ENCODE measurements at places on chromosomes 4 and X. TPM values are rescaled to one million over a fixed set of nuclear protein-coding genes. Genes with fewer than 3 reads are reported as not detected.

RNF150 gene
- total RNA-seq = 0.02 TPM

UGT2B7 gene
- not detected for total RNA-seq

FMR1 gene
- 36.5 TPM for total RNA-seq

NXT2 gene
- 13.4 TPM for total RNA-seq

SLITRK2 gene
- not detected for total RNA-seq

DGAT2L6 gene
- not detected for total RNA-seq

DNA sequence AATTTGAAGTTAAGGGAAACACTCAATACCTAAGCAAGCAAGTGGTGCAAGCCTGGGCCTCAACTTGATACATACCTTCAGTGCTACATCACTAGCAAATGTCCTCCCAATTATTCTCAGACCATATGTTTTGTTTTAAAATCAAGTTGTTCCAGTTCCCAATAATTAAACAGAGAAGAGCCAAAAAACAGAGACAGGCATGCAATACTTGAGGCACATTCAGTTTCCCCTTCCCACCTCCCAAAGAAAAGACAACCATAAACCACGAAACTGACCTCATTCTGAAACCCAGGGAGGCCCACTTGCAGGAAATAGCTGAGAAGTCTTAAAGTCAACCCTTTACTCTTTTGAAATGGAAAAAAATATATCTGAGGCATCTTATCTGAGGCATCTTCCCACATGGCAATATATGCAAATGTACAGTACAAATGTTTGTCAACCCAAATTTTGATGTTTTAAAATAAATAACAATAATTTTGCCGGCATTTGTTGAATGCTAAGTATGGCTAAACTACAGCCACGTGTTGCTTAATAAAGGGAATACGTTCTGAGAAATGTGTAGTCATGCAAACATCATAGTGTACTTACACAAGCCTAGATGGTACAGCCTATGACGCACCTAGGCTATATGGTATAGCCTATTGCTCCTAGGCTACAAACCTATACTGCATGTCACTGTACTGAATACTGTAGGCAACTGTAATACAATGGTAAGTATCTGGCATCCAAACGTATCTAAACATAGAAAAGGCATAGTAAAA, 147.5 kb downstream of the TSPAN5 start:
- DNase-seq = peak; percentile 45

- peak; percentile 67 for DNase-seq
Measured at GRCh38 chr4:972651-973424, 531 bp downstream of the DGKQ start.

DNA sequence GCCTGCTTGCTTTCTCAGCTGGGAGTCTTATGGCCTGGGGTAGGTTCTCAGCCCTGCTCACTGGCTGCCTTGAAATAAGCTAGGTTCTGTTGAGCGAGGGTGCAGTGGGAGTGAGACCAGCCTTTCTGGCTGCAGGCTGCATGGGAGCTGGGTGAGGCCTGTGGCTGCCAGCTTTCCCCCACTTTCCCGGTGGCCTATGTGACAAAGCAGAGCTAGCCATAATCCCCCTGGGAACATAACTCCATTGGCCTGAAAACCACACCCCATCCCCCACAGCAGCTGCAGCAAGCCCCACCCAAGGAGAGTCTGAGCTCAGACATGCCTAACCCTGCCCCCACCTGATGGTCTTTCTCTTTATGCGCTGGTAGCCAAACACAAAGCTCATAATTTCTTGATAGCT, 118.9 kb downstream of the KLHL4 start:
- no peak for DNase-seq

DNA sequence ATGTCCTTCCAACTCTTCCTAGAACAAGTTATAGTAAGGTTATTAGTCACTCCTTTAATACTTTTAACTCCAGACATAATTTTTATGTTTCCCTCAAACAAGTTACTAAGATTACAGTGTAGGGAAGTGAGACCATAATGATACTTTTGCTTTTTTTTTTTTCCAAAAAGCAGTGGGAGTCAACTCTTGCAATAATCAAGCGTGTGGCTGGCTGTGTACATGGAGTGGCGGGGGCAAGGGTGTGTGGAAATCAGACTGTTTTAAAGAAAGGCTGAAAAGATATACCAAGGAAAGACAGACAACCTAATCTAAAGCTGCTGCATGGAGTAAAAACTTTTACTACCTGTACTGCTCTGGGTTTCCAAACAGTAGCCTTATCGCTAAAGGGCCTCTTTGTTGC, 4.1 kb downstream of the NOA1 start:
- no peak for DNase-seq

DNA sequence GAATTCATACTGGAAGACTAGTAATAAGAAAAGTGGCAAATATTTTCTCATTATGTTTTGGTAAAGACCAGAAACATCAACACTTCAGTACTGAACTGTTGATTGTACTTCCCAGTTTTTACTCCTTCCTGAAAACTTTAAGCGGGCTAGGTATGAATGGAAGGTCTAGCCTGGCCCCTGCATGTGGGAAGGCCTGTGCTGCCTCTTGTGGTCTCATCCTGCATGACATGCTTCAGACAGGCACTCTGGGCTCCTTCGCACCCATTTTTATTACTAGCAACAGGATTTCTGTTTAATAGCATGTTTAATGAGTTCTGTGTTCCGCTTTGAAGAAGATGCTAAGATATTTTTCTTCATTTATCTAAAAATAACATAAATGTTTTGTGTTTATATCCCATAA, 279.1 kb downstream of the ANK2 start:
- peak; percentile 3 for DNase-seq

- no peak for DNase-seq
Measured at GRCh38 chr4:44016570-44017421, 431.8 kb downstream of the KCTD8 start.

DNA sequence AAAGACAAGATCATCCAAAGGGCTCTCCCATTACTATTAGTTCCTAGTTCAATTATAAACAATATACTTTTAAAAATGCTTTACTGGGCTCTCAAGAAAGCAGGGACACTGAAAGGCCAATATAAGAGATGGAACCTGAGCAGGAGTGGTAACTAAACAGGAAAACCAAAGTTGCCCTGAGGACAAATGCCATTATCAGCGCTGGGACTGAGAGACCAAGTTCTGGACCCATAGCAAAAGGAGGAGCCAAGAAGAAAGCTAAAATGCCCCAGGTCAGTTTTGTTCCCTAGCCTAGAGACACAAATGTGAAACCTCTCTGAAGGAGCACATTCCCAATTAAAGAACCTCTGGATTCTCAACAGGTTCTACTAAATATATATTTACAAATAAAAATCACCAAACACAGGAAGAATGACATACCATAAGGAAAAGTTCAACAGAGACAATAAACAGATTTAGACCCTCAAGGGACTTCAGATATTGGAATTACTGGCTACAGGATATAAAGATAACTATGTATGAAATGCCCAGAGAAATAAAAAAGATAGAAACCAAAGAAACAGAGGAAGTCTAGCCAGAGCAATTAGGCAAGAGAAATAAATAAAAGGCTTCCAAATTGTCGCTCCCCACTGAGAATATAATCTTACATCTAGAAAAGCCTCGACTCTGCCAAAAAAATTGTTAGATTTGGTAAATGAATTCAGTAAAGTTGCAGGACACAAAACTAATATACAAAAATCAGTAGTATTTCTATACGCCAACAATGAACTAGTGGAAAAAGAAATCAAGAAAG, 67.1 kb downstream of the KLHL8 start:
- DNase-seq = no peak

GRCh38 chr4:149531861-149532260, 283.8 kb downstream of the IQCM start:
- DNase-seq = no peak

DNA sequence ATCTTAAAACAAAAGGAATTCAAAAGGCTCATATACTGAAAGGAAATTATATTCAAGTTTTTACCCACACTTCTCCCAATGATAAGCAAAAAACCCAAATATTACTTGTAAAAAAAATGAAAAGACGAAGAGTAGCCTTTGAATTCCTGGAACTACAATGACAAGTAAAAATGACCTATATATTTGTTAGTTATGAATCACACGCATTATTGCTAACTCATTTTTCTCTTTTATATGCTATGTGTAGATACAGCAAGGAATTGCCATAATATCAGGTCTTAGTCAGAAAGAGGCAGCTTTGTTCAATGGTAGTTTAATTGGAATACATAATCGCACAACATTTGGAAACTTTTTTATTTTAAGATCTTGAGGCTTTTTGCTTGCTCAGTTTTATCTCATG, 22.7 kb upstream of the ASB5 start:
- DNase-seq = no peak

DNA sequence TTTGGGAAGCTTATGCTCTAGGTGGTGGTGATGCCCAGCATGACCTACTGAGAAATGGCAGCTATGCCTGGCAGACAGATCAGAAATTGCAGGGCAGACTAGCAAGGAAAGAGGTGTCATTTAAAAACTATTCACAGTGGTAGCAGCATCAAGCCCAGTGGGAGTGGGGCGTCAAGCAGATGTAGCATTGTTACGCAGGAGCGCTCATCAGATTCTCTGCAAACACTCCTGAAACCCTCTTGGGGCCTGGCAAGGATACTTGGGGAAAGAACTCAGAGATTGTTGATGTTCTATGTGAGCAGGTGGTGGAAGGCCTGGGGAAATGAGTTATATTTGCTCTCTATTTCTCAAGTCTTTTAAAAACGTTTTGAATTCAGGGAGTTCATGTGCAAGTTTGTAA, 437.6 kb downstream of the RAPGEF2 start:
- no peak for DNase-seq

GRCh38 chr4:151169223-151169622, 69.8 kb downstream of the RPS3A start:
- no peak for DNase-seq

GRCh38 chr4:178387756-178388155, 945.5 kb upstream of the AGA start:
- DNase-seq = no peak

DNA sequence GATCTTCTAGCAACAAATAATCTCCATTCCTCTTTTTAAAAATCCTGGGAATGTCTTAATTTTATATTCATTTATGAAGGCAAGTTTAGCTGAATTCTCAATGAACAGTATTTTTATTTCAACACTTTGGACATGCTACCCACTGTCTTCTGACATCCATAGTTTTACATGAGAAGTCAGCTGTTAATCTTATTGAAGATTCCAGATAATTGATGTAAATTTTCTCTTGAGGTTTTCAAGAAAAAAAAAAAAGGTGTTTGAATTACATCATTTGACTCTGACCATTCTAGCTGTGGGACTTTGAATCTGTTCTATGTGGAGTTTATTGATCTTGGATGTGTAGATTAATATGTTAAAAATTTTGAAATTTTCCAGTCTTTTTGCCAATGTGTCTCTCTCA, 28.0 kb downstream of the PDHA2 start:
- DNase-seq = no peak

GRCh38 chr4:146338512-146338911, 124.2 kb downstream of the REELD1 start:
- no peak for DNase-seq

- DNase-seq = no peak
Measured at GRCh38 chrX:132618810-132619209, 130.0 kb upstream of the MBNL3 start.

- DNase-seq = no peak
Measured at GRCh38 chr4:139647184-139647583, 18.4 kb upstream of the MGST2 start.

DNA sequence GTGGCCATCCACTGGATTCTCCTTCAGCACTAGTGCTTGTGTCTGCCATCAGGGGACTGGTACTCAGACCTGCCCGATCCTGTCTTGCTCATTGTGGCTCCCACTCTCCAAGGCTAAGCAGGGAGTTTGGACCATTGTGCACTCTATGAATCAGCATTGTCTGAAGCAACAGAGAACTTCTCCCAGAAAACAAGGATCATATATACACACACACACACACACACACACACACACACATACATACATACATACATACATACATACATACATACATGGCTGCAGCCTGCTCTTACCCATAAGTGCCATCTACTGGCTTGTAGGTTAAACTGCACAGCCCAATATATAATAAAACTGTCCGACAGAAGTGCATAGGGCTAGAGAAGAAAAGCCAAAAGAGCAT, 345.3 kb upstream of the LCORL start:
- no peak for DNase-seq

DNA sequence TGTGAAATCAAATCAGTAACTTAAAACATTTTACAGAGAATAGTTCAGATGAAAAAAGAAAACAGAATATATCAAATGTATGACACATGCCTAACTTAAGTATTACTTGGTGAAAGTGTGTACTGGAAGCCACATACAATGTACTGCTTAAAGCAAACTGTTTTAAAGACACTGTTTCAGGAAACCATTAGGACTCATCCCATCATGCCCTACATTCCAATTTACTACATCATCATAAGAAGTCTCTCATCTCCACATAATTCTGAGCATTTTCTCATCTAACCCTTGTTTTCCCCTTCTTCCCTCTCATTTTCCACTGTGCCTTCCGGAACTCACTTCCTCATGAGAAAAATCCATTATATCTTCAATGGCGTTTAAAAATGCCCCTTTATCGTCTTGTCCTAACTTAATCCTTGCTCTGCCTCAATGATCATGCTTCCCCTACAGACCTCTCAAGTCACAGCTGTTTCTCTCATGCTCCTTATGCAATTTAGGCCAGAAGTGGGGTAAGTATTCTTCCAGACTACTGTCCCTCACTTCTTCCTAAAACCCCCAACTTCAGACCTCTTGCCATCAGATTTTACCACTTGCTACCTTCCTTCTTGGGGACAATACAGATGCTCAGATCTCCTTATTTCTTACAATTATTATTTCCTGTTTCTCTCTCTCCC, 26.8 kb upstream of the FGF5 start:
- DNase-seq = no peak

DNA sequence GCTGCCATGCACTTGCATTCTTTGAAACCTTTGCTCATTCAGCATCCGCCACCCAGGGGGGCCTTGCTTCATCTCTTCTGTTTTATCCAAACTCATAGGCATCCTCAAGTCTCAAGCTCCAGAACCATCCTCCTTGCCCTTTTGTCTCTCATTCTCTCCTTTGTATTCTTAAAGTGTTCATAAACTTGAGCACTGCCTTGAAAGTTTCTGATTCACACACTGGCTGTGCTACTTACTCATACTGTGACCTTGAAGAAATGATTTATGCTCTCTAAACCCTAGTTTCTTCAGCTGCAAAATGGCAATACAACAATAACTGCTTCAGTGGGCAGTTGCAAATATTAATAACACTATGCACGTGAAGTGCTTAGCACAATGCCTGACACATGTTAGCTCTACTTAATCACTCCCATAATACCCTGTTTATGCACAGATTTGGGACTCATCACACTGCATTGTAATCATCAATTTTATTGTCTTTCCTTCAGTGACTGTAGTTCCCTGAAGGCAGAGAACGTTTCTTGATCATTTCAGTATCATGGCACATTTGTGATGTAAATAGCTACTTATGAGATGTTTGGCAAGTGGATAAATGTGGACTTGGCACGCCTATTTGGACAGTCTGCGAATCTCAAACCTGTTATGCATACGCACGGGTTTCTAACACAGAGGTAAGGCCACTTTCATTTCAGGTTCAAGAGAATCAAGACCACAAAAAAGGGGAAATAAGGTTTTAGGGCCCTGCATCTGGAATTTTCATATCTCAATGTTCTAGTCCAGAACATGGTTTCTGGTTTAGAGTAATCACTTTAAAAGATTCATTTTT, 291.0 kb downstream of the LDB2 start:
- DNase-seq = no peak

- no peak for DNase-seq
Measured at GRCh38 chr4:79413032-79413885, 5.2 kb upstream of the GK2 start.

GRCh38 chr4:7209699-7210098, 17.4 kb downstream of the SORCS2 start:
- DNase-seq = no peak

All from activated naive CD8-positive, alpha-beta T cell treated with anti-CD3 and anti-CD28 coated beads for 36 hours (primary cell).